AML-193 (cell line): ENCODE measurements at places on chromosomes 11 and 22.

GRCh38 chr11:122851366-122851966 is 13.2 kb downstream of the CRTAM start:
- DNase-seq, result no peak

DNA sequence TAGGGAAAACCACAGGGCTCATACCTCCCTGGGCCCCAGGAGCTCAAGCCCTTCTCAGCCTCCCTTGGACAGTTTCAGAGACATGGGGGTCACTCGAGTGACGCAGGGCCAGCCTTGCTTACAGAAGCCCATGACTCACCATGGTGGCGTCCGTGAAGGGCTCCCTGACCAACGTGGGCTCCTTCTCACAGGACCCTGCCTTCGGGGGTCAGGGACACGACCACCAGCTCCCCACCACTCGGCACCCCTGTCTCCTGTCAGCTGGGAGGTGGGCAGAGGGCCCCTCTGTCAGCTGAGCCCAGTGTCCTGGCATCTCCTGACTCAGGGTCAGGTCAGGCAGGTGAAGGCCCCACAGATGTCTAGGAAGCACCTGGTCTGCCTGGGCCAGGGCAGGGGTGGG is 126.3 kb upstream of the ANO1 start:
- no peak for DNase-seq

- no peak for DNase-seq
These were observed 28.1 kb downstream of the NRXN2 start for GRCh38 chr11:64694821-64695365.

DNA sequence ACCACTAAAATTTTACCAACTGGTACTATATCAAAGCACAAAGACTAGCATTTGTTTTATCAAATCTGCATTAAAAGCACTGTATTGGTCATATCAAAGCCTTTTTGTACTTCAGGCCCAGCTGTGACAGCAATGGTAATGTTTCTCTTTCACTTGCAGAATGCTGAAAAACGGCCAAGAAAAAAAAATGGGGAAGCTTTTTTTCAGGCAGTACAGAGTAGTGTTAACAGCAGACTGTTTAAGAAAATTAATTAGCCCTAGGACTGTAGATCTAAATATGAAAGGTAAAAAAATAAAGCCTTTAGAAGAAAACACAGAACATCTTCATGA is 33.3 kb downstream of the DENND5A start:
- peak; percentile 63 for DNase-seq

GRCh38 chr11:9577556-9577955 is 4.1 kb downstream of the WEE1 start:
- peak; percentile 27 for DNase-seq

DNA sequence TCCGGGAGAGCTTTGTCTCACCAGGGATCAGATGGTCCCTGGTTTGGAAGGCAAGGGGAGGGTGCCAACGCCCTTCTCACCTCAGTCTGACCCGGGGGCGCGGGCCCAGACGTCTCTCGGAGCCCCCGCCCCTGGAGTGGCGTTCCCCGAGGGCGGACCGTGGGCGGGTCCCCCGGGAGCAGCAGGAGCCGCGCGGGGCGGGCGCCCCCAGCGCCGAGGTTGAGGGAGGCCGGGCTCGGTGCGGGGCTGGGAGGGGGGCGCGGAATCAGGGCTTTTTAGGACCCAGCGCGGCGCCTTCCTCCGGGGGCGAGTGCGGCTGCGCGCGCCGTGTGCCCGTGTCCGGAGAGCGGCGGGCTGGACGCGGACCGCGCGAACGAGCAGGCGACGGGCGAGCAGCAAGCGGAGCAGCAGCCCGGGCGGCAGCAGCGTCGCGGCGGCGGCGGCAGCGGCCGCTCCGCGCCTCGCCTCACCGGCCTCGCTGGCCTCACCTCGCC is at the start of gene KCNC1:
TSS of gene KCNC1 (plus strand) at position 364 of the 494 bp plus-strand sequence. CDS start 1,222 bp downstream, outside the sequence.
- no peak for DNase-seq

DNA sequence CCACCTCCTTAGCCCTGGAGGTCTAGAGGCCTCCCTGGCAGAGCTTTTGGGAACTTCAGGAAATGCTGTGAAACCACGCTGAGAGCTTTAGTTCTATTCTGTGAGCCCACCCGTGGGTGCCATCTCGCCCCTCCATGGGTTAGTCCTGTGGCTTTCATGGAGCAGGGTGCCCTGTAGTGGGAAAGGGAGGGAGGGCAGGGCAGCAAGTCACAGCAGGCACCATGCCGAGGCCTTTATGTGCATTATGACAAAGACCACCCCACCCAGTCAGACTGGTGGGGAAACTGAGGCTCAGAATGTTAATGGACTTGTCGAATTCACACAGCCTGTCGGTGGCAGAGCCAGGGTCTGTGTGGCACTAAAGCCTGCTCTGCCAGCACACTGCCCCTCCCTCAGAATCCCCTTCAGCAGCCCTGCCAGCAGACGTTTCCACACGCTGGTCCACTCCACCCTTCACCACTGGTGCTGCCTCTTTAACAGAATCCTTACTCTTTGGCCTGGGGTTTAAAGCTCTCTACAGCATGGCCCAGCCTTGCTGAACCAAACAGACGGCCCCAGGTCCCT is 13.4 kb downstream of the TMPRSS13 start:
- DNase-seq, result no peak

DNA sequence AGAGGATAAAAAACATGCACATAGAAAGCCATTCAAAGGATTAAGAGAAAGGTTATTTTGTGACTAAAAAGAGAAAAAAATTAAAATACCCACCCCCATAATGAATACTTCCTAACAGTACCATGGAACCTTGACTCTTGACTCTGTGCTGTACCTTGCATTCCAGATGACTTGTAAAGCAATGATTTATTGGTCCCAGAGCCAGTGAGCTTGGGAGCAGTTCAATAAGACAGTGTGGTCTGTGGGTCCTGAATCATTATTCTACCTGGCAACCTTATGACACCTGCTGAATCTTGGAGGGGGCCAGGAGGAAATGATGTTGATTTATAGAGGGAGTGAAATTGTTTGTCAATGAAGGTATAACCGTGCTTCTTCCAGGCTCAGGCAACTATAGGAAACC is 34.2 kb upstream of the PAX6 start:
- DNase-seq, result no peak

DNA sequence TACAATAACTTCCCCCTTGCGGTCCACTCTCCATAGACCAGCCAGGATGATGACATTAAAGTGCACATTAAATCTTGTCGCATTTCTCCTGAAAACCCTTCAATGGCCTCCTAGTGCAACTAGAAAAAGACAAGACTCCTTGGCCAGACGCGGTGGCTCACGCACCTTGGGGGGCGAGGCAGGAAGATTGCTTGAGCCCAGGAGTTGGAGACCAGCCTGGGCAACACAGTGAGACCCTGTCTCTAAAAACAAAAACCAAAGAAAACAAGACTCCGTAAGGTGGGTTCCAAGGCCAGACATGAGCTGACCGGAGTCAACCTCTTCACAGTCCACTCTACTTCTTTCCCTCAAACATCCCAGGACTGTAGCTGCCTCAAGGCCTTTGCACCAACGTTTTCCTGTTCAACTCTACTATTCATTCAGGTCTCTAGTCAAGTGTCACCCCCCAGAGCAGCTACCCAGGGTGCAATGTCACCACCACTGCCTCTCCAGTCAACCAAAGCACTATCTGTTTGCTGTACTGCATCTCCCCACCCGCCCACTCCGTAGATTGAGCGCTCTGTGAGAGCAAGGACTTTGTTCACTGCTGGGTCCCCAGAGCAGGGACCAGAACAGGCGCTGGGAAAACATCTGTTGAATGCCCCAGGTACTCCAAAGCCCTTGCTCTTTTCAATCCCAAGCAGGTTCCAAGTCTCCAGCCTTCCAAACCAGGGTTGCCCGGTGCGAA is 739 bp downstream of the ZMAT5 start:
- no peak for DNase-seq

GRCh38 chr11:44980533-44981427 is 30.1 kb upstream of the TP53I11 start:
- no peak for DNase-seq

DNA sequence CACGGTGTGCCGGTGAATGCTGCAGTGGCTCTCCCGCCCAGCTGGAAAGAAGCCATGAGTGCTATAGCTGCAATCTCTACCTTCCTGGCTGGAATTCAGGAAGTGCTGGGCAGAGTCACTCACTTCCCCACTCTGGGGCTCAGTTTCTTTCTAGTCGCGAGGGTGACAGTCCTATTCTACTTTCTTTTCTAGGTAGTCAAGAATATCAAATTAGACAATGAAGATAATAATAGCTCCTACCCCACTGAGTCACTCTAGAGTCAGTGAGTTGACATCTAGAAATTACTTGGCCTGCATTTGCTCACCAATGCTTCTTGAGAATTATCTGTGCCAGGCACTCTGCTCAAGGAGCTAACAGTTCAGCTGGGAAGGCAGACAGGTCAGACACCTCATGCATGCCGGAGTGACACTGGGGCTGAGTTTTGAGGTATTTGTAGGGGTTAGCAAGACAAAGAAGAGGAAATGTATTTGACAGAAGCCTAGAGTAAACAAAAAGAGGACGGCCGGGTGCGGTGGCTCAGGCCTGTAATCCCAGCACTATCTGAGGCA is 3.2 kb downstream of the CENPM start:
- DNase-seq, result no peak

DNA sequence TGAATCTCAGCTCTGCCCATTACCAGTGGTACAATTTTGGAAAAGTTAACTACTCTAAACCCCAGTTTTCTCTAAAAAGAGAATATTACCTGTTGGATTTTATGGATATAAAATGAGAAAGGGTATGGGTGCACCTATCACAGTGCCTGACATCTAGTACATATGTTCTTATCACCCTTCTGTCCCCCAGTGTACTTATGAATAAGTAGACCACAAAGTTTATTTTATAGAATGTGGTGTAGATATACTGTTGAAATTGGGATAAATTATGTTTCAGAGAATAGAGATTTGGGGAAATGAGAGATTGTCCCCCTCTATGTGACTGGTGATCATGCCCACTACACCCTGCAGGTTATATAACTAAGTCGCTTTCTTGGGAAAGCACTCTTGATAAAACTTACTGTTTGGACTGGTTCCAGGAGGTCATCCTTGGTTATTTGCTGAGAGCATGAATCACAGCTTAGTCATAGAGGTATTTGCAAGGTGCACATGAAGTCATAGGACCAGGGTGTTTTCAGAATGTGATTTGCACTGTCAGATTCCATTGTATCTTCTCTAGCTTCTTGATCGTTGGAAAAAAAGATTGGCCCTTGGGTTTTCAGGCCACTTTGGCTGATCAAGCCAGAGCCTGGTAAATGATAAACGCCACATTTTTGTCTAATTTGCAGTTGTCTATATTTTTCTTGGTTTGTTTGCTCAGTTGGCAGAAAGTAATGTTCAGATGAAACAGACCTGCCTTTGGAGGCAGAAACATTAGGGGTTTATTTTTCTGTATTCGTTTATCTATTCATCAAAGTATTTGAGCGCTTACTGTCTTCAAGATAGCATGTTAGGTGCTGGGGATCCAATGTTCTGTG is 21.3 kb downstream of the STX3 start:
- no peak for DNase-seq

DNA sequence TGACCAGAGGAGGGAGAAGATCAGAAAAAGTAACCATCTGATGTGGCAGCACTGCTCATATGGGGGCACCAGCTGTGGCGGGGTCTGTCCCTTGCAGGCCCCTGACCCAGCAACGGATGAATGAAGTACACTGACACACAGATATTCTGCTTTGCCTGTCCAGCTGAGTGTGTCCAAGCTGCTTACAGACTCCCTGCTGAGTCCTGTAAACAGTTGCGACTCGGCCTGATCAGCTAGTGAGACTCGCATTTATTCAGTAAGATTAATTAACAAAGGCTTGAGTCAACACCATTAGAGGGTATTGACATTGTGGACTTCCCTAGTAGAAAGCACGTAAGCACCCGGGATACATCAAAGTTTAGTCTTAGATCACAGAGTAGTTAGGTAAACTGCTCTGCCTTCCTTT is 15.3 kb upstream of the OR10D3 start:
- no peak for DNase-seq

DNA sequence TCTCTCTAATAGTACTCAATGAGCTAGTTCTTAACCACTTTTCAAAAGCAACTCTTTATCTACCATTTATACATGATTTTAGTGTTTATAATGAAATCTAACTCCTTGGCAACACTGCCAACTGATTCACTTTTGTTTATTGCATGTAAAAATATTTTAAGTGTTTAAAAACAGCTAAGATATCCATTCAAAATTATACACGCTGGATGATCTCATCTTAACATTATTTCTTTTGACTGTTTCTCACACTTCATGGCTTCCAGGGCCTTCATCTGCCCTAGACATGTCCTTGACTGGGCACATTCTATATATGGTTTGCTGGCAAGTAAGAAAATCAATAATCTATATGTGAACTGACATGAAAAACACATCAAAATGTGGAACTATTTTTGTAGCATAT is 414.6 kb upstream of the LUZP2 start:
- no peak for DNase-seq
